ENCODE measurements at places on chromosomes 7 and 10.

DNA sequence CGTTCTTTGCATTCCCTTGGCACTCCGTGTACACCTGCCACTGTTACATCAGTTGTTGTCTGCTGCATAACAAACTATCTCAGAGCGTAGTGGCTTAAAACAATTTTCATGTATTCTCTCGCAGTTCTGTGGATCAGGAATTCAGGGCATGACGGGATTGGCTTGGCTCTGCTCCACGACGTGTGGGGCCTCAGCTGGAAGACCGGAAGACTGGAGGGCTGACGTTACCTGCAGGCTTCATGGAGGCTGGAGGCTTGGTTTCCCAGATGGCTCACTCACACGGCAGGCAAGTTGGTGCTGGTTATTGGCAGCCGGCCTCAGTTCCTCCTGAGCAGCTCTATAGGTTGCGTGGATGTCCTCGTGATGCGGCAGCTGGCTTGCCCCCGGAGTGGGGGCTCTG, 25.5 kb downstream of the NYAP1 start:
- no peak for DNase-seq

- DNase-seq, result no peak
Observed at GRCh38 chr10:100554902-100555301, 19.2 kb downstream of the HIF1AN start.

- DNase-seq, result no peak
Observed at GRCh38 chr7:99806839-99807478, 20.9 kb upstream of the CYP3A43 start.

- DNase-seq, result no peak
Observed at GRCh38 chr7:151695951-151696541, 176.4 kb upstream of the RHEB start.

GRCh38 chr10:50431791-50432190, 180.5 kb upstream of the ASAH2 start:
- DNase-seq, result no peak

GRCh38 chr7:35694784-35695472, at the start of gene HERPUD2:
HERPUD2 (minus strand) TSS chr7:35695135; CDS start chr7:35694330, 805 bp downstream.
- DNase-seq, result peak; percentile 94

DNA sequence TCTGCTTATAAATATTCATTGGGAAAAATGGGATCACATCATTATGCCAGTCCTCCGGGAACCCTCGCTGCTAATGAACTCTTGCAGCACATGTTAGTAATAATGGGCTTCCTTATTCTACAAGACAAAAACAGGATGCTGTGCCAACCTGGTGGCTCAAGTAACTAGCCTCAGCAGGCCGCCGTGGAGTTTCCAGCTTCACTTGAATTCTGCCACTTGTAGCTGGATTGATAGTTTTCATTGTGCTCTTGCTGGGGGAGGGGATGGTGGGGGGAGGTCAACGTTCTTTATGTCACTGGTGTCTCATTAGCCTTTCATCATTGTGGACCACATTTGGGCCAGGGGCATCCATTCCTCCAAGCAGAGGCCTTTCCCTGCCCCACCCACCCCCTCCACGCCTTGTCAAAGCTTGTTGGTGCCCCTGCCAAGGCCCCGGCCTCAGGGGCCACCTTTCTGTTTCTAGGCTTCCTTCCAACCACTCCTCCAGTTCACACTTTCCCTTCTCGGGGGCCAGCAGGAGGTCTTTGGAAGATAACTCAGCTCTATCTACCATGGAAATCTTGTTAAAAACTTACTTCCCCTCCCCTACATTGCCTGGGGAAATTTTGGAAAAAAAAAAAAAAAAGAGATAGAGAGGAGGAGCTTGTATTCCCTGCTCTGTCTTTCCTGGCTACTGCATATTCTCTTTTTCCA, 153.9 kb downstream of the BMPER start:
- no peak for DNase-seq

- DNase-seq, result no peak
Observed at GRCh38 chr7:114941692-114942091, 19.8 kb downstream of the MDFIC start.

GRCh38 chr7:25964483-25964991, 187.5 kb upstream of the NFE2L3 start:
- peak; percentile 86 for DNase-seq

DNA sequence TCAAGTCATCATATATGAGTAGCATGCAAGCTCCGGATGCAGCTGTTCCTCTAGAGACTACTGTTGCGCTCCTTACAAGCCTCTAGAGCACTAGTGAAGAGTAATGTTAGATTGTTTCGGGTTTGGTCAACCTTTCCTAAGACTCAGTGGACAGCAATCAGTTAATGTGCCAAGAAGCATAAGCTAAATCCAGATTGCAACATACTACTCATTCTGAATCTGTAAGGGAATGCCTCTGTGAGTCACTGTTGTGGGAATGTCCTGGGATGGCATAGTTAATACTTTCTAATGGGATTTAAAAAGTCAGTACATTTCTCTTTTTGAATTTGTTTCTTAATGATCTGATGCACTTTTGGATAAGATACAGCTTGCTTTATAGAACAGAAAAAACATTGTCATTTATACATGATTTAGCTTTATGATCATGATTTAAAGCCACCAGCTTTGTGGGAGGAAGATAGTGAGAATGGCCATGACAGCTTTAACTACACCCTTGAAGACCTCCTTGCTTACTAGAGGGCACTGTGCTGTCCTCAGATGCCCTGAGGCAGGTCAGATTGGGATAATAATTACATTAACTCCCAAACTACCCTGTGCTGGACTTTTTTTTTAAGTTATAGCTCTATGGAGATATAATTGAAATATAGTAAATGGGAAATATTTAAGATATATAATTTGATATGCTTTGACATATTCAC, 138.4 kb downstream of the SDK1 start:
- no peak for DNase-seq

DNA sequence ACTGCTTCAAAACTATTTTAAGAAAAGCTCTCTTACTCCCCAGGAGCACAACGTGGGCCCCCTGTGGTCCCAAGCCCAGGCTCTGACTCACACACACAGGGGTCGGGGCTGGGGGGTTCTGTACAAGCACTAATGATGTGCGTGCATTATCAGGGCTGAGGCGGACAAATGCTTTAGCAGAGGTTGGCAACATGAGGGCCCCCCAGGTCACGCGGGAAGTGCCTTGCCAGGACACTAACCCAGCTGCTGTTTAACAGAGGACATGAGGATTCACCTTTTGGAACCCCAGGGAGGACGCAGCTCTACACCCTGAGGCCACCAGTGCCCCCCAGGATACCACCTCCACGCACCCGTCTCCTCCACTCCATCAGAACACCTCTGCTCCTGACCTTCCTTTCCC, 342.8 kb downstream of the DNAJB6 start:
- DNase-seq, result no peak

DNA sequence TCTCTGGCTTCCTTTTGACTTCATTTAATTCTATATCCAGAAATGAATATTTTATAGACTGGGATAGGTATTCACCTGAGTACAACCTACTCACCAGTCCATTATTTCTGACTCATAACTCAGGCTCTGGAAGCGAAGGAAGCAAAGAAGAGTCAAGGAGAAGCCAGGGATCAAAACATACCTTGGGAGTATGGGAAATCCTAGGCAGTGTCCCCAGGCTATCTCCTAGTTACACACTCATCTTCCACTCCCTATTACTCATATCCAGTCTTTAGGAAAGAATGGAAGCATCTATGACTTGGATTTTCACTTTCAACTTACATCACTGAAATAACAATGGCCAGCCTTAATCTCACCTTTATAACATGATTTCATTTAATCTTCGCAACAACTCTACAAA, 40.9 kb upstream of the ELAPOR2 start:
- DNase-seq, result no peak
